ENCODE measurements at places on chromosomes 5 and 9. TPM values are rescaled to one million over a fixed set of nuclear protein-coding genes. Genes with fewer than 3 reads are reported as not detected.

Gene CDC20B
- 0.29 TPM for total RNA-seq

Gene SPOUT1
- 28.6 TPM for total RNA-seq

Gene PCDHA4
- total RNA-seq = 1.8 TPM

Gene ACTBL2
- not detected for total RNA-seq

Gene ESM1
- 17.0 TPM for total RNA-seq

Gene HRCT1
- total RNA-seq = not detected

Gene ACOT12
- total RNA-seq = 1.3 TPM

Gene HMGXB3
- total RNA-seq = 39.6 TPM

Gene DPYSL3
- 38.5 TPM for total RNA-seq

Gene IRX2
- total RNA-seq = 19.0 TPM

Gene NFIL3
- 24.3 TPM for total RNA-seq

Gene FGF10
- total RNA-seq = 10.9 TPM

Gene IL9
- total RNA-seq = not detected

Gene HTR4
- total RNA-seq = 0.35 TPM

Gene LIFR
- 136 TPM for total RNA-seq

Gene TMEM141
- total RNA-seq = 58.8 TPM

Gene FYB1
- total RNA-seq = 5.5 TPM

All from metanephros (tissue), 2 donors.